ENCODE measurements at places on chromosomes 3 and 15.
A peak's percentile ranks its signal among the peaks of the same experiment; 100 is the strongest.

GRCh38 chr3:195549931-195550519, 6.9 kb upstream of the PPP1R2 start:
- DNase-seq, result peak; percentile 77

- no peak for DNase-seq
Observed at GRCh38 chr3:149396476-149396875, 19.0 kb upstream of the TM4SF1 start.

- no peak for DNase-seq
Observed at GRCh38 chr3:196227629-196228493, 11.5 kb downstream of the SLC51A start.

DNA sequence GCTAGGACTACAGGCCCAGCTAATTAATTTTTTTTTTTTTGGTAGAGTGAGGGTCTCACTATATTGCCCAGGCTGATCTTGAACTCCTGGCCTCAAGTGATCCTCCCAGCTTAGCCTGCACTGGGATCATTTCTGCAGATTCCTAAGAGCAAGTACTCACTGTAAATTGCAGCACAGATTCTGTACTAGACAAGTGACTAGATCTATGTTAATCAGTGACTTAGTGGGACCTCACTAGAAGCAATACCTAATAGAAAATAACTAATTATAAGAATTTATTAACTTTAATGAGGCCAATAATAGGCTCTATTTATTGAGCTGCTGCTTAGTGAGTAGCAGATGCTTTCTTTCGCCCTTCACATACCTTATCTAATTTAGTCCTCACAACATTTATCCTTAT, 10.6 kb upstream of the UTS2B start:
- DNase-seq, result no peak

DNA sequence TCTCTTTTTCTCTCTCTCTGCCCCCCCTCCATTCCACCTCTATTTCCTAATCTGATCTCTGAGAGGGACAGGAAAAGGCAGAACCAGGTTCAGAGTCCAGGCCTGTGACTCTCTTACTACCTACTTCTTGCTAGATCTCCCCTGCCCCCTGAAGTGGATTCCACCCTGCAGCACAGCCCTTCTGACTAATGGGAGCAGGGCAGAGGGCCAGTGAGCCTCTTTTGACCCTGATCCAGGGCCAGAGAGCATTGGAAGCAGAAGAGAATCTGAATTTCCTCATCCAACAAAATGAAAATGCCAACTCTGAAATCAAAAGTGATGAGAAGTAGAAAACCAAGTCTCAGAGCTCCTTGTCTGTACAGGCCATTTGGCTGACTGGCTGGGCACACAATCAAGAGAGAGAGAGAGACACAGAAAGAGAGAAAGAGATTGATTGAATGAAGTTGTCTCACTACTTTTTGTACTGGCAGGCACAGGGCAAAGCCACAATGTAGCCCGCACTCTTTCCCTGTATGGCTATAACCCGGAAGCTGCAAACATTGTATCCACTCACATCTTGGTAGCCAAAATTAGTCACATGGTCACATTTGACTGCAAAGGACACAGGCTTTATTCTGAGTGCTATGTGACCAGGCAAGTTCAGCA, 31.6 kb upstream of the GLCE start:
- DNase-seq, result no peak

GRCh38 chr3:183839751-183840150, 14.4 kb upstream of the MAP6D1 start:
- DNase-seq, result no peak

DNA sequence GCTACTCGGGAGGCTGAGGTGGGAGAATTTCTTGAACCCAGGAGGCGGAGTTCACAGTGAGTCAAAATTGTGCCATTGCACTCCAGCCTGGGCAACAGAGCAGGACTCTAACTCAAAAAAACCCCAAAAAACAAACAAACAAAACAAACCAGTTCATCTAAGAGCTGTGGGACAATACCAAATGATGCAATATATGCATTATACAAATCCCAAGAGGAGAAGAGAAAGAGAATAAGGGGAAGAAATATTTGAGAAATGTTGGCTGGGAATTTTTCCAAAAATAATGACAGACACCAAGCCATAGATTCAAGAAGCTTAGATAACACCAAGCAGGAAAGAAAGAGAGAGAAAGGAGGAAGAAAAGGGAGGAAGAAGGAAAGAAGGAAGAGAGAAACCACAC, 82.5 kb downstream of the KLF13 start:
- DNase-seq, result no peak

GRCh38 chr15:92499731-92500530, 106.2 kb downstream of the ST8SIA2 start:
- no peak for DNase-seq

DNA sequence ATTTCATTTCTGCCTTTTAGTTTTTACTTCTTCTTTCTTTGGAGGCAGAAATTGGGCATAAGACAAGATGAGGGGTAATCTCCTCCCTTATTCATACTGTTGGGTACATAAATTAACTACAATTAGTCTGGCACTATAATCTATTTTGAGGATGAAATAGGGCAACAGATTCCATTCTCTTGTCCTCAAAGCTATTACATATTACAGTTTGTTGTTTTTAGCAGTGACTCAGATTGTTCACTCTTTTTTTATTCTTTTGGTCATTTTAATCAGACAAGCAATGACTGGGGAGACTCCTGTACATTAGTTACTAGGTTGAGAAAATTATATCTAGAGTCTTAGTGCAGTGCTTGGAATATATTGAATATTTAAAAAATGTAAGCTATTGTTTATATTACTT, 556.0 kb downstream of the OTOL1 start:
- DNase-seq, result no peak

- DNase-seq, result no peak
Observed at GRCh38 chr3:143881095-143881494, 32.8 kb upstream of the SLC9A9 start.

DNA sequence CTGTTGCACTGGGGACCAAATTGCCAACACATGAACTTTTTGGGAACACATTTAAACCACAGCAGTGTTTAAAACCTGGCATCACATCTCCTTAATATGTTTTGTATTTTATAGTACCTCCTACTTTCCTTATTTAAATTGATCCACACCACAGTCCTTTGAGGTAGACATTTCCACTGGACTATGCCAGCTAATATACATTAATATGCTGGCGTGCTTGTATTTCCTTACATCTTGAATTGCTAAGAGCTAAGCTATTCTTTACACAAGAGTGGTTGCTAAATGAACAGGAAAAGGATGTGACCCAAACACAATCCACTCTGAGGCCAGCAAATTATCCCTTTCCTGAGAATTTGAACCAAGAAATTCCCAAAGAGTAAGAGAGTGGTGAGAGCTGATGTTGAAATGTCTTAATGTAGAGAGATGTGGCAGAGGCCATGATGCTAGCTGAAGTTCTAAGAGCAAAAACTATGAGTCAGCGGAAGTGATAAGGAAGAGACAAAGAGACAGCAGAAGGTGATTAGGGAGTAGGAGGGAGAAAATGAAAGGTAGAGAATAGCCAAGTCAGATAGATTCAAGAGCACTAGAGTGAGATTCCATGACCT, 131.2 kb downstream of the CD47 start:
- DNase-seq, result no peak

DNA sequence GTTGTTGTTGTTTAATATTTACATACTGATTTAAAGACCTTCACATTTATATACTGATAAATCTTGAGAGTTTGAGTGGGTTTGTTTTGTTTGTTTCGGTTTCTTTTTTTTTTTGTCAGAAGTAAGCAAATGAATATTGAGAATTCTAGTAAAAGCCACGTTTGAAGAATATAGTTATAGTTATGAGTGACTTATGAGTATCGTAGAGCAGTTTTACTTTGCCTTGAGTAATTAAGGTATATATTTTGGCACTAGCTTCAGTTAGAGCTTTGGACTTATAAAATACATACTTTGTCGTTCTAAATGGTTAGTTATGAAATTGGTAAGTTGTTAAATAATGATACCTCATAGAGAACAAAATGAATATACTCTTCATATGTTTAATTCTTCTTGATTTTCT, 27.8 kb downstream of the ATP1B3 start:
- DNase-seq, result no peak

GRCh38 chr3:76387000-76387399, 601.7 kb upstream of the ZNF717 start:
- no peak for DNase-seq

DNA sequence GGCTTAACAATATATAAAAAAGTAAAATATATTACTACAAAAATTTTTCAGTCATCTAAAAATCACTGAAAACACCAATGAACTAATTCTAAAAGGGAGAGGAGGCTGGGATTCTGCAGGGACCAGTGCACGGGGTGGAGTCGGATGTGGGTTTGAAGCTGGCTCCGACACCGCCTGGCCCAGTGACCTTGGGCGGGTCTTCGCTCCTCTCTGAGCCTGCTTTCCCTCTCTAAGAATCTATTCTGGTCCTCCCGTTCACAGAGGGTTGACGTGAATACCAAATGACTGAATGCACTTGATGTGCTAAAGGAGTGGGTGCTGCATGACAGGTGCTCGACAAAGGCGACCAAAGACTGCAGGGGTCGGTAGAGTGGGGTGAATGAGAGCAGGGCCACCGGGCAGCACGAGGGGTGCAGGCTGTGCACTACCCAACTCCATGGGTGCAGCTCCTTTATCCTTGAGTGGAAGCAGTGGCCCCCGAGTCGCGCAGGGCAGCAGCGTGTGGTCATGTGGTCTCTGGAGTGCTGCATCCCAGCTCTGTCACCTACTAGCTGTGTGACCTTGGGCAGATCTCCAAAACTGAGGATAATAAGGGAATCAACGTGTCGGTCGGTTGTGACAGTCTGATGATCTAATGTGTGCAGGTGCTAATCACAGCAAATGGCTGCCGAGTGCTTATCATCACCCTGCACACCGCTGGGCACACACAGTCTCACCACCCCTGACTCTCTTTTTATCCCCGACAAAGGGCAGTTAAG, 8.6 kb upstream of the IQSEC1 start:
- DNase-seq, result no peak

- no peak for DNase-seq
Observed at GRCh38 chr3:54180921-54181320, 58.6 kb downstream of the CACNA2D3 start.

- no peak for DNase-seq
Observed at GRCh38 chr15:31528846-31529245, 202.2 kb downstream of the KLF13 start.

GRCh38 chr15:34084086-34084485, 17.6 kb downstream of the EMC7 start:
- DNase-seq, result no peak

DNA sequence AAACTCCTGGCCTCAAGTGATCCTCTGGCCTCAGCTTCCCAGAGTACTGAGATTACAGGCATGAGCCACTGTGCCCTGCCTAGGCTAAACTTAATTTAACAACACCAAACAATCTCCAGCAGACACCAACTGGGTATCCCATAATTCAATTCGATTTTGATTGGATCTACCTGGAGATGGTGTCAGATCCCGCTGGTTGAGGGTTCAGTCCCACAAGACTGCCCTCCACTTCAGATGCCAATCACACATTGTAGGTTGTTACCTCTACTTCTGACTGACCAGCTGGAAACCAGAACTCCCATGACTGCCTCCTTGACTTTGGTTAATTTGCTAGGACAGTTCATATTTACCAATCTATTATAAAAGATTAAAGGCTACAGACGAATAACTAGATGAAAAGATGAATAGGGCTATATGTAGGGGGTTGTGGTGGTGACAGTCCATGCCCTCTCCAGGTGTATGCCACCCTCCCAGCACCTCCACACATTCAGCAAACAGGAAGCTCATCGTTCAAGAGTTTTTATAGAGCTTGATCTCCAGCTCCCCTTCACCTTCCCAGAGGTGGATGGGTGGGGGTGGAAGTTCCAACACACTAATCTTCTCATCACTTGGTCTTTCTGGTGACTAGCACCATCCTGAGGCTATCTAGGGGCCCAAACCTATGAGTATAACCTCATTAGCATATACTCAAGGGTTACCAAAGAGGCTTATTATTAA, 9.3 kb downstream of the B2M start:
- no peak for DNase-seq

DNA sequence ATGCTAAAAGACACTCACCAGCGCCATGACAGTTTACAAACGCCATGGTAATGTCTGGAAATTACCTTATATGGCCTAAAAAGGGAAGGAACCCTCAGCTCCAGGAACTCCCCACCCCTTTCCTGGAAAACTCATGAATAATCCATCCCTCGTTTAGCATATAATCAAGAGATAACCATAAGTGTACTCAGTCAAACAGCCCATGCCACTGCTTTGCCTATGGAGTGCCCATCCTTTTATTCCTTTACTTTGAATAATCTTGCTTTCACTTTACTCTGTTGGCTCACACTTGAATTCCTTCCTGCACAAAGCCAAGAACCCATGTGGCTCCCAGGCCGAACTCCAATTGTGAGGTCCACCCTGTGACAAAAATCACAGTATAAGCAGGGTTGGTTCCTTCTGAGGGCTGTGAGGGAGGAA, 19.1 kb upstream of the FSTL1 start:
- no peak for DNase-seq

GRCh38 chr3:143793971-143794370, 54.3 kb downstream of the SLC9A9 start:
- no peak for DNase-seq

- DNase-seq, result no peak
Observed at GRCh38 chr3:176839901-176840300, 357.4 kb downstream of the TBL1XR1 start.

DNA sequence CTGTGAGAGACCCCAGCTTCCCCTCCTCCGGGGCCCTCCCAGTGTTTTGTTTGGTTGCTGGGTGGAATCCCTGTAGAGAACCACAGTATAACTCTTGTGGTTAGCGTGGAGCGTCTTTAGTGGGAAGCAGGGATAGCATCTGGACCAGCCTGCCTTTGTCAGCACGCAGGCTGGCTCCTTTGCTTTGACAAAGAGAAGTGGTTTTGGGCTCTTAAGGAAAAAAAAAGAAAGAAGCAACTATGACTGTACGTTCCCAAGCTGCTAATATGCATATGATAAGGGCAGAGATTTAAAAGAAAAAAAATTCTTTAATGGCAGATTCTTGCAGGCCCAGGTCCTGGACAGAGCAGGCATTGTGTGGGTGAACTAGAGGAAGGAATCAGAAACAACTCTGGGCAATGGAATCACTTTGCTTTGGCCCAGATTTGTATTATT, 340.8 kb upstream of the CTDSPL start:
- no peak for DNase-seq

GRCh38 chr3:175495331-175495730, 636.2 kb downstream of the NAALADL2 start:
- no peak for DNase-seq

- no peak for DNase-seq
Observed at GRCh38 chr15:59290295-59291212, 82.1 kb downstream of the MYO1E start.

DNA sequence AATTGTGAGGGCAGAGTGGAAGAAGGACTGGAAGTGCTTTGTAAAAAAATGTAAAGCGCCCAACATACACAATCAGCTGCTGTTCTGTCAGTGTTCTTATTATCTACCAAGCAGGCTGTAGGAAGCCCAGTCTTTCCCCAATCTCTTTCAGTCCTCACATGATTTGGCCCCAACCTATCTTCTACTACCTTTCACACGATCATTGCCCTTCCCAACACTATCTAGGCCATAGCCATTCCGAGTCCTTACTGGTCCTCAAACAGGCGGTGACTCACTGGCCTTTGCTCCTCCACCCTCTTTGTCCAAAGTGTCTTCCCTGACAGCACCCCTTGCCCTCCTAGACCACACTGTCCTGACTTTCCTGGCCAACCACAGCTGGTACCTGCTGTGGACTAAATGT, 861 bp upstream of the RFT1 start:
- no peak for DNase-seq

Data from activated CD4-positive, alpha-beta T cell treated with anti-CD3 and anti-CD28 coated beads for 48 hours (primary cell).